ENCODE measurements at places on chromosomes 4 and X.
A peak's percentile ranks its signal among the peaks of the same experiment; 100 is the strongest.

DNA sequence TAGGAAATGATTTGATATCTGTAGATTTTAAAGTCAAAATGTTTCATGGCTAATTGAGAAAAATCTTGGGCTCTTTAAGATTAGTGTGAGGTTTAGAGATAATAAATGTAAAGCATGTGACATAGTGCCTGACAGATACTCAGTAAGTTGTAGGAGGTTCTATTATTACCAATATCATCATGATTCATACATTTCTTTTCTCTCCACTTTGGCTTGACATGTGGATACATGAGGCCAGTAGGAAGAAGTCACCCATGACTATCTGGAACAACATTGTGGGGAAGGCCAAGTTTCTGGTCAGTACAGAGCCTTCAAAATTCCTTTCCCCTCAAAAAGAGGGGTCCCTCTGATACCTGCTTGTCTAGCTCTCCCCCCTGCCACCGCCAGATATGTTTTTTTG, 91.2 kb upstream of the SORBS2 start:
- no peak for DNase-seq

GRCh38 chr4:23857367-23857959, 32.4 kb downstream of the PPARGC1A start:
- DNase-seq: no peak

GRCh38 chrX:22060415-22061280, 28.5 kb downstream of the PHEX start:
- DNase-seq: no peak

- DNase-seq: no peak
Measured at GRCh38 chrX:109830704-109831206, 97.7 kb upstream of the ACSL4 start.

DNA sequence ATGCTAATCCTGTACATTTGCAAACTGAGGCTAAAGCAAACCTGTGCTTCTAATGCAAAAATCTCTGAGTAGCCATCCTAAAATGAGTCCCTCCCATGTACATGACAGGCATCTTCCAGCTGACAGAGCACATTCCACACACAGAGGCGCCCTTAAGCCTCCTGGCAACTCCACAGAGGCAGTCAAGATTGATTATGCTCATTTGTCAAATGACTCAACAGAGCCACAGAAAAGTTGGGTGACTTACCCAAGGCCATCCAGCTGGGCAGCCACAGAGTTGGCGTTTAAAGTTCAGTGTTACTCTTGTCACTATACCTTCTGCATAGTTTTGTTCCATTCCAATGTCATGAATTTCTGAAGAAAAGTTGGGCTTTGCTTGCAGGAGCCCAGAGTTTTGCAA, 394.6 kb upstream of the FGF13 start:
- DNase-seq: no peak

DNA sequence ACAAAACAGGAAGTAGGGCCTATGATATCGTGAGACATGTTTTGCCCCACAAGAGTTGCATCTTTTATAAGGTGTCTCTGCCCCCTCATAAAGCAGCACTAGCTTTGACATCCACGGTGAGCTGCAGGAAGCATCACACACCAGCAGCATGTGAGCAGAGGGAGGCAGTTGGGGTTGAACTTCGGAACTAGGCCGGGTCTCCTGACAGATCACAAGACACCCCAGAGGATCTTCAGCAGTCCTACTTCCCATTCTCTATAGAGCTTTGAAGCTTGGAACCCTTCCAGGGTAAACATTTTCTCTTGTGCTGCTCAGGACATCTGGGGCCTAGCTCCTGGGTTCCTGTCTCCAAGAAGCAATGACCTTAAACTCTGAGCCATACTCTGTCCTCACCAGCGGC, 27.5 kb downstream of the YY2 start:
- no peak for DNase-seq

- DNase-seq: no peak
Measured at GRCh38 chr4:117699595-117699994, 334.7 kb upstream of the NDST3 start.

GRCh38 chrX:150155436-150156035, 207.6 kb upstream of the MAMLD1 start:
- no peak for DNase-seq

DNA sequence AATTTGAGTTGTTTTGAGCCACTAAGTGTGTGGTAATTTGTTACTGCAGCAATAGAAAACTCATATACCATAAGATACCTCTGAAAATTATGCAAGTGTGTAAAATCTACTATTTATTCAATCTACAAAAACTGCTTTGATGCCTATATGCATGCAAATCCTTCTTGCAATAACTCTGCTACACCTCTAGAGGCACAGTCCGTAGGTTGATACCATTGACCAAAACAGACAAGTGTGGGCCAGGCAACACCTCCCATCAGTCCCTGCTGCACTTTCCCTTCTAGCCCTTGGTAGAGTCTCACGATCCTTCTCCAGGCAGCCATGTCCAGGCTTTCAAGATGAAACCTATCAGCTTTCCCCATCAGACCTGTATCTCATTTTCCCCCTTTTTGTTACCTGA, 48.8 kb upstream of the FAM9A start:
- DNase-seq: no peak

GRCh38 chr4:159232465-159233106, 129.7 kb downstream of the RAPGEF2 start:
- no peak for DNase-seq

DNA sequence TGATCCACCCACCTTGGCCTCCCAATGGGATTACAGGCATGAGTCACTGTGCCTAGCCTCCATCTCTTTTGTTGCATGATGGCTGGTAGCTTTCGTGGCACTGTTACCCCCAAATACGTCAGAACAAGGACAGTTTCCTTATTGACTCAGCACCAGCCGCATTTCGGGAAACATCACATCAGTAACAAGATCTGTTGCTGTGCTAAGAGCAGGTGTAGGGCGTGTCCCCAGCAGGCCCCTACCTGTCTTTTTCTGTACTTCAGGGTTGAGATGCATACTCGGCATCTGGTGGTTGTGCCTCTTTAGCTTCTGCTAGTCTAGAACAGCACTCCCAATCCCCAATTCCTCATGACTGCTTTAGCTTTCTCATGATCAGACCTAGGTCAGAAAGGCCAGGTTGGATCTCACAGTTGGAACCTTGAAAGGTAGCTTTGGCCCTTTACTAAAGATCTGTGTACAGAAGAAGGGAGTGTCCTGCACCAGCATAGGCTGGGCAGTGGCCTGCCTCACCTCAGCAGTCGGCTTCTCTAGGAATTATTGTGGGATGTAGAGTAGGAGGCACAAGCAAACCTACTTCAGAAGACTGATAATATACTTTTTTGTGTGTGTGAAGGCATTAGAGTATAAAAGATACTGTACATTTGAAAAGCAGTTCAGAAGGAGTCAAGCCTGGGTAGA, 36.8 kb downstream of the NSD2 start:
- DNase-seq: no peak

GRCh38 chr4:76663824-76664223, 228.8 kb downstream of the SHROOM3 start:
- no peak for DNase-seq

DNA sequence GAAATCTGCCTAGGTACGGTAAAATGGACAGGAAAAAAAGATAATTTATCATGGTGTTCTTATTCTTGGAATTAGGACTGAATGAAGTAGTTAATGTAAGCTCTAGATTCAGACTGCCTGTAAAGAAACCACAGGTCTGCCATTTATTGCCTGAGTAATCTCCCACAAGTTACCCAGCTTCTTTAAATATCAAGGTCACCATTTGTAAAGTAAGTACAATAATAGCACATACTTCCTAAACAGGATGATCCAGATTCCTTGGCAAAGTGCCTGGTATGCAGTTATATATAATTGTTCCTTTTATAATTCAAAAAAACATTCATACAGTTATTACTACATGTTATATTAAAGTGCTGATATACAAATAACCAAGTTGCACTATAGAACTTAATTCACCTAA, 368.6 kb downstream of the HNRNPD start:
- no peak for DNase-seq

GRCh38 chr4:110268352-110268751, 69.9 kb upstream of the ELOVL6 start:
- no peak for DNase-seq

GRCh38 chr4:123443401-123444289, 47.0 kb downstream of the SPRY1 start:
- no peak for DNase-seq

DNA sequence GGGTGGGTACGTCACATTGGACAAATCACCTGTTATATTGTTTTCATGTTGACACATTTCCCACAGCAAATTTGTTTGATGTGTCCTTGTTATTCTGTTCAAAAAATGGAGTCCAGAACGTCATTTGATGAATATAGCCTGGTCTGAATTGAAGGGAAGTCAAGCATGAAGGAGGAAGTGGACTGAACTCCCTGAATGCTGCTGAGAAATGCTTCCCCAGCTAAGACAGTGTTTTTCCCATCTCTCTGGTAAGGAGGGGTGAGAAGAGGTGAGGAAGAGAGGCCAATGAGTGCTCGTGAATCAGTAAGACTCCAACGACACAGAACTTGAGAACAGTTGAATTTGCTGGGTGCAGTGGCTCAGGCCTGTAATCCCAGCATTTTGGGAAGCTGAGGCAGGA, 127.4 kb downstream of the RBM47 start:
- DNase-seq: no peak

GRCh38 chrX:19860571-19860970, 26.8 kb downstream of the SH3KBP1 start:
- no peak for DNase-seq

DNA sequence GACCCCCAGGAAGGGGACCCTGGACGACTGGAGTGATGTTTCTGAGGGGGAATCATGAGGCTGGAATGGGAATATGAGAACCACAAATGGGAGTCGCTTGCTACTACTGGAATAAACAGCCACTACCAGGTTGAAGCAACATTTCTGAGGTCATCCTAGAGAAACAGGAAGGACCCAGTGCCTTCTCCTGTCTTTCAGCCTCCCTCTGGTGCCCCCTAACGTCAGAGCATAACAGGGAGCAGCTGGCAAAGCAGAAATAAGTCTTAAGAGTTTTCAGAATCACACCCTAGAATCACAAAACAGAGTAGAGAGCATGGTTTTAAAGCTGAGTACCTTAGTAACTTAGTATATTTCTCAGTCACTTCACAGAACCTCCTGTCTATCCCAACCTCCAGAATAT, 347.8 kb upstream of the PITX2 start:
- DNase-seq: no peak

DNA sequence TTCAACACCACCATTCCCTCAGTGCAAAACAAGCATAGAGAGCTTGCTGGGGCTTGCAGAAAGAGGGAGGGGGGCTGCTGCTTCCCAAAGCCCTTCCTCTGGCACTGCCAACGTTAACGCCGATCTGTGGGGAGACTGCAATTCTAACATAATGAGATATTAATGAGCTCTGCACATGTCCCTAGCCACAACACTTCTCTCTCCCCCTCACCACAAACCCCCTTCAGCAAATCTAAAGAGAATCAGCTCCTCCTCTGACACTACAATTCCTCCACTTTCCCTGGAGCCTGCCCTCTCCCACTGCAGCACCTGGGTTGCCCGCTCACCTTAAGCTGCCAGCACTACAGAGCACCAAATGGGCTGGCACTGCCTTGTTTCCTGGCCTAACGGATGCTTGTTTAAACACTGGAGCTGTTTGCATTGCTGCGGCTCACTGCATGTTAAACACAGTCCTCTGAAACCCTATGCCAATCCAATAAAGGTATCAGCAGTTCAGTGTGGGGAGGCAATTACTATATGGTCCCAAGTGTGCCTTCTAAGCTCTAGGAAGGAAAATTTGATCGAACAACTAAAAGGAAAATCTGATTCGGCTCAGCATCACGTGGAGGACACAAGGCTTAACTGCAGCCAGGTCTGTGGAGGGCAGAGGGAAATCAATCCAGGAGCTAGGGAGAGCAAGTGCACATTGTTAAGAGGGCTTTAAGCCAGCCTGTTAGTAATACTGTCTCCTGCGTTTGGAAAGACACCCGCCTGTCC, 232.4 kb downstream of the MAML3 start:
- no peak for DNase-seq

DNA sequence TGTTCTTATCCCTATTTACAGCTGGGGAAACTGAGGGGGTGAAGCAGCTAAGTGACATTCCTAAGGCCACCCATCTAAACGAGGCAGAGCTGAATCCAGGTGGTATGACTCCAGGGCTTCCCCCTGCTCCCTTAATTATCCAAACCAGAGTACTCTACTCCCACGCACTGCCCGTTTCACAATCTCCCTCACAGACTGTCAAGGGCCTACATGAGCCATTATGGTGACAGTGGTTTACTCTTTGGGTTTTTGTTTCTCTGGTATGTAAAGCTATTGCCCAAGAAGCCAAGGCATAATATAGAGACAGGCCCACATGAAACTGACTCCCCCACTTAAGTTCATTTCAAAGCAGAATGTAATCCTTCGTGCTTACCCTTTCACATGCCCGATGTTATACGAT, 95.1 kb downstream of the NHS start:
- no peak for DNase-seq

DNA sequence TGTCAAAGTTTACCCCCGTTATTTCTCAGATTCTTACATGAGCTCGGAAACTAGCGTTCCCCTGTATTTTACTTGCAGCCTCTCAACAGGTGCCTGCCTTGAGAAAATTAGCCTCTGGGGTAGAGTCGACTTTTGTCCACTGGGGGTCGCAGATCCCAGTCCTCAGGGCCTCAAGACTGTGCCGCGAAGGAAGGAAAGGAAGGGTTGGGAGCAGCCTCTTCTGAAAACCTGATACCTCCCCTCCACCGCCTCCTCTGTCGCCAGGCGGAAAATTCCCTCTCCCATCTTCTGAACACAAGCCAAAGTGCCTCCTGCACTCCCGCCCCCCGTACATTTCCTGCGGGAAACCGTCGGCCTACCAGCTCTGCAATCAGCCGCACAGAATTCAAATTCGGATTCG, 44.4 kb upstream of the TMSB15B start:
- DNase-seq: peak; percentile 59

DNA sequence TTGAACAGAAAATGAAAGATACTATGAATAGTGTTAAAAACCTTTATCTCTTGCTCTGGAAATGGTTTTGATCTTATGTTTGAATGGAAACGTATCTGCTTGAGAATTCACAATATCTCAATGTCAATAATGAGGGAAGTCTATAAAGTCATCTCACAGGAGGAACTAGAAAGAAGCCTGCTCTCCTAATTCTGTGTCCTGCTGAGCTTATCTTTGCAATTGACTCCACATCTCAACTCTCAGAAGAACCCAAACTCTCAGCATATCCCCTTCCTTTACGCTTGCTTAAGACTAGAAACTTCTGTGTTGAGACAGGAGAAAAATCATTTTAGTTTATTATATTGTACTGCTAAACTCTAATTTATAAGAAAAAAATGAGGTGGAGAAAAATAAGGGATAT, 8.3 kb upstream of the PF4V1 start:
- DNase-seq: no peak

DNA sequence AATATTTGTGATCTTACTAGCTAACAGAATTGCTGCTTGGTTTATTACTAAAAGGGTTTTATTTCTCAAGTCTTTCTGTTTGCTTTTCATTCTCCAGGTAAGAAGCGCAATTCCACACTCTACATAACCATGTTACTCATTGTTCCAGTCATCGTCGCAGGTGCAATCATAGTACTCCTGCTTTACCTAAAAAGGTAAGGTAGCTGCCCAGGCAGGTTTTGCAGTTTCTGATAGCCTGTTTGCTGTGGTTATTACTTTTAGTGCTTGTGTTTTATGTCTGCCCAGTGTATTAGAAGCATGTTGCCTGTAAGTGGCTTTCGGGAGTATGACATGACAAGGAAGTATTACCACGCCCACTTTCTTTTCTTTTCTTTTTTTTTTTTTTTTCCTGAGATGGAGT, 46.4 kb downstream of the IL13RA1 start:
- no peak for DNase-seq
